Fibroblast of the conjunctiva (primary cell): ENCODE measurements at places on chromosomes 6 and 20.

DNA sequence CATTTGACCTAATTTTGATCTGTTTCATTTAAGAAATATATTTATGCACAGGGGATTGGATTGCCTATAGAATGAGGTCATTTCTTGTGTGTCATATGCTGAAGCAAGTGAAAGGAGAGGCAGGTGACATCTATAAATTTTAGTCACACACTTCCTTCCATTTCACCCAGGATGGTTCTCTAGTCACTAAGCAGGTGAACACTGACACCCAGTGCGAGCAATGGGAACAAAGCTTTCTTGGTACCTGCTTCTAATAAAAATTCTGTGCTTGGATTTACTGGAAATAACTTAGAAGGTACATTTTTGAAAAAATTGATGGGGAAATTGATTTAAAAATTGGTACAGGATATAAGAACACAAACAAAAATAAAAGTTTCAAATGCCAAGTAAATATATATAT is 66.9 kb upstream of the MC3R start:
- DNase-seq = no peak

DNA sequence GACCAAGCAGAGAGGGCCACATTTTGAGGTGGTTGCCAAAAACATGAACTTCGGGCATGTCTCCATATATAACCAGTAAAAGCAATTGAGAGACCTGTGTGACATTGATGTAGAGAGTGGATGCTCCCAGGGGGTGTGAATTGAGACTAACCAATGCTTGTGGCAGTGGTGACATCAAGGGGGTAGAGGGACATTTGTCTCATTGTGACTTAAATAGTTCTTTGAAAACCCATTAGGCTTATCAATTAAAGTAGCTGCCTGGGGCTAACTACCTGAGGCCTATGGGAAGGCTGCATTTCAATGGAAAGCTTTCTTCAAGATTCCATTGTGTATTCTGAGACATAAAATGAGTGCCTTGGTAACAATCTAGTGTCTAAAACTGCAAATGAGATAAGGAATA is 82.1 kb upstream of the FABP7 start:
- no peak for DNase-seq

DNA sequence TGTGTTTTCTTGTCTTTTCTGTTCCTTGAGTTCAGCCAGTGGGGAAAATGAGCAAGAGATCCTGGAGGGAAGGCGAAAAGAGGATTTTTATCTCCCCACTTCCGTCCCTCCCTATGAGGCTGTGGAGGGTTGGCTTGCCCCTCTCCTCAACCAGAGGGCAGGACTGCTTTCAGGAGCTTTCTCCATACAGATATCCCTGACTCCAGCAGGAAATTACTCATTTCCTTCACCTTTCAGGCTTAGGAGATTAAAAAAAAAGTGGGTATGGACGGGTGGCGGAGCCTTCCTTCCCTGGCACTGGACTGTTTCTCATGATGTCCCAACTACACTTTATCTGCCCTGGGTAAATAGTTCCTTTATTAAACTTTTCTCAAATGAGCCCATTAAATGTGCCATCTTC is 241.2 kb downstream of the FRK start:
- DNase-seq = no peak

- no peak for DNase-seq
Observed at GRCh38 chr6:18099511-18099910, 23.0 kb downstream of the NHLRC1 start.

DNA sequence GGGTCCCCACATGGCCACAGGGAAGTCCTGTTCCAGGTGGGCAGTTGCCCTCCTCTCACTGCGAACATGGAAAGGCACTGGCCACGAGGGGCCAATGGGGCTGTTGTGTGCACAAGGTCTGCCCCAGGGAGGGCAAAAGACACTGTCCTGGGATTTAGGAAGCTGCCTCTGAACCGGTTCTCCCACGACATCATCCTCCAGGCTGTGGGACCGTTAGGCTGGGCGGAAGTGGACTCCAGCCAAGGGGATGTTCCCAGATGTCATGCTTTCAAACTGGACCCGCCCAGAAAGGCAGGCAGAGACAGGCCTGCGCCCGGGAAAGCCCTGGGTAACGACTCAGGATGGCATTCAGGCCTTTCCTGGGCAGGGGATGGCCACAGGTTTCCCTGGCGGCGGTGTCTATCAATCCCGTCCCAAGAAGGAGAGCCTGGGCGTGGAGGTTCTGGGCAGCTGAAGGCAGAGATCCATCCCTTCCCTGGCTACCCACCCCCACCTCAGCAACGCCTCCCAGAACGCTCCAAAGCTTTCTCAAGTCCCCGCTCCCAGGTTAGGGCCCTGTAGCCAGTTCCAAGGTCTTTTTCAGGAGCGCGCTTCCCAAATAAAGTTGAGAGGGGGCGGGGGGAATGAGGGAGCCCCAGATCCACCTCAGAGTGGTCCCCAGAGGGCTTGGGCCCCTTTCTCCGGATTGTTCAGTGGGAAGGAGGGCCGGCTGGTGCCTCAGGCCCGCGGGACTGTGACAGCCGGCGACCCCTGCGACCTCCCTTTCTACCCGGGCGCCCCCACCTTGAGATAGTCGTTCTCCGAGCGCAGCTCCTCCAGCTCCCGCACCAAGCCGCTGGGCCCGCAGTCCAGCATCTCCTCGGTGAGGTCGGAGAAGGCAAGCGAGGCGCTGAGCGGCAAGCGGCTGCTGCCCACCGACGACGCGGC is 13.8 kb upstream of the TLDC2 start:
- DNase-seq = peak; percentile 76

DNA sequence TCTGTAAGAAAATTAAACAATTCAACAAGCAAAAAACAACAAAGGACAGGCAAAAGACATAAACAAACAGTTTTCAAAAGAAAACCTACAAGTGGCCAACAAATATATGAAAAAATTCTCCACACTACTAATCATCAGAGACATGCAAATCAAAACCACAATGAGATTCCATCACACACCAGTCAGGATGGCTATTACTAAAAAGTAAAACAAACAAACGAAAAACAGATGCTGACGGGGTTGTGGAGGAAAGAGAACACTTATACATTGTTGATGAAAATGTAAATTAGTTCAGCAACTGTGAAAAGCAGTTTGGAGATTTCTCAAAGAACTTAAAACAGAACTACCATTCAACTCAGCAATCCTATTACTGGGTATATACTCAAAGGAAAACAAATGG is 537.6 kb downstream of the HDGFL1 start:
- DNase-seq = peak; percentile 62

DNA sequence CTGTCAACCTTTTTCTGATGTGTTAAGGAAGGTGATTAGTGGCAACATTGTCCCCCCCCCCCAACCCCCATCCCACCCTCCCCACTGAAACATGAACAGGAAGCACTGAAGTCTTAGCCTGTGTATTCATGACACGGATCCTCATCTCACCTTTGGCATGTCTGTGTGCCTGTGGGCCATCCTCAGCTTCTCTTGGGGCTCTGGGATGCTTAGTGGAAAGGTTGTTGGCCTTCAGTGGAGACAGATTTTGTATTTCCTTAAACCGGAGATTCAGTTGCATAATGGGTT is 93.6 kb downstream of the RREB1 start:
- DNase-seq = no peak

DNA sequence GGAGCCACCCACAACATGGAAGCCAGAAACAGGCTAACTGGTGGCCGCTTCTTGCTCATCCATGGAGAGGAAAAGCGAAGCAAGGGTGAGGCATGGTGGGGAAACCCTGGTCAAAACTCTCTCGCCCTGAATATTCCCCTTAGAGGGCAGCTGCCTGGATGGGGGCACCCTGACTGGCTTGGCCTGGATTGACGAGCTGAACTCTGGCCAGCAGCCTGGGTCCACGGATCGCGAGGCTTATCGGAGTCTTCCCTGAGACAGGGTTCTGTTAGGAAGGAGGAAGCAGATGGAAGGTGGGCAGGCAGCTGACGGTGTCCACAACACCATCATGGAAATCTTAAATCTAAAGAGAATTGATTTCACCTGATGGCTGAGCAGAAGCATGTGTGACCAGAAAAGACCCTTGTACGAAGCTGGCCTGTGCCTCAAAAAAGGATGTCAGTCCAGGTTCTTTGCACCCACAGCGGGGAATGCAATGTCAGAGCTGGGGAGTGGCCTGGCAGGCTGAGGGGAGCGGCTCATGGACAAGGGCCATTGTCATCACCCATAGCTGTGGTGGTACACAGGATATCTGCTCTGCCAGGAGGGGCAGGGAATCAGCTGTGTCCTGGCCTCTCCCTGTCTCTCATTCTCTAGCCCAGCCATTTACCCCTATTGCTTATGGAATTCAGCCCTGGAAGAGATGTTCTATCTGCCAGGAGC is 109.4 kb upstream of the SNX9 start:
- no peak for DNase-seq

DNA sequence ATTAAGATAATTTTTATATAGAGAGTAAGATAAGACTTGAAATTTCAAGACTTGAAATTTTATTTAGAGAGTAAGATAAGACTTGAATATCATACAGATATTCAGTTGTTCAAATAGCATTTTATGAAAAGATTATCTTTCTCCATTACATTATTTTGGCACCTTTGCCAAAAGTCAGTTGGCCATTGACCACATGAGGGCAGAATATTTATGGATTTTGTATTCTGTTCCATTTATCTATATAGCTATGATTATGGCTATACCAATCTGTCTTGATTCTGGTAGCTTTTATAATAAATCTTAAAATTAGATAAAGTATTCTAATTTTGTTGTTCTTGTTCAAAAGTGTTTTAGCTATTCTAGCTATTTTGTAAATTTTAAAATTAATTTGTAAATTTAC is 537.9 kb upstream of the GJE1 start:
- DNase-seq = no peak

GRCh38 chr6:23349521-23350147 is 776.4 kb upstream of the NRSN1 start:
- peak; percentile 70 for DNase-seq

DNA sequence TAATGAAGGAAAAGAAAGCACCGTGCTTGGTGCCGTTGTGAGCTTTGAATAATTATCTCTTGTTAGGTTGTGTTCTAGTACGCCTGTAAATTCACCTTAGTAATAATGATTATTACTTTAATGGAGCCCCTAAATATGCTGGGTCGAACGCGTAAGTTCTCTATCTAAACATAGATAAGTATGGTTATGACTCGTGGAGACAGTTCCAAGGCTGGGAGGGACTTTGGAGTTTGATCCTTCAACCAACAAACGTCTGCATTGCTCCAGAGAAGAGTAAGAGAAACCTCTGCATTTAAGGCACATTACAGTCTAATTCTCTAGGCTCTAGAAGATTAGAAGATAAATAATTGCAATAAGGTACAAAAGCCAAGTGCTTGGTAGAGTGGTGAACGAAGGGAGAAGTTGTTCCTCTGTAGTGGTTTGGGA is 514 bp downstream of the ACOT13 start:
- no peak for DNase-seq

DNA sequence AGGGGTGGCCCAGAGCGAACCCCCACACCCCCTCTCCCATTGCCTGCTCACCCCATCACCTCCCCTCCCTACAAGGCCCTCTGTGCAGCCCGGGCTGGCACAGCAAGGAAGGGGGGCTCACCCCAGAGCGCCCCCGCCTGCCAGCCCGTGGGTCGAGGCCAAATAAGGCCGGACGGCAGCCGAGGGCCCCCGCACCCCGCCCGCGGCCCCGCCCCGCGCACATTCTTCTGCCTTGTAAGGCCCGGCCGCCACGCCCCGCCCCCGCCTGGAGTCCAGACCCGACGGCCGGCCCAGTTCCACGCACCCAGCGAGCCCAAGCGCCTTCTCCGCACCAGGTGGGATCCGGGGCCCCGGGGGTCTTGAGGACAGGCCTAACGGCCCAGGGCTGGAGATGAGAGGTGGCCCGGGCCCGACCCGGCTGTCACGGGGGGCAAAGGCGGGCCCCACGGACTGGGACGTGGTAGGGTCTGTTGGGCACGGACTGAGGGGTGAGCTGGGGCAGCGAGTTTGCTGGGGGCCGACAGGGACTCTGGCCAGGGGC is at the start of gene MYL9:
MYL9 (plus strand) TSS at position 293 of the 541 bp plus-strand sequence. CDS start 3,366 bp downstream, outside the sequence.
- DNase-seq = peak; percentile 59

DNA sequence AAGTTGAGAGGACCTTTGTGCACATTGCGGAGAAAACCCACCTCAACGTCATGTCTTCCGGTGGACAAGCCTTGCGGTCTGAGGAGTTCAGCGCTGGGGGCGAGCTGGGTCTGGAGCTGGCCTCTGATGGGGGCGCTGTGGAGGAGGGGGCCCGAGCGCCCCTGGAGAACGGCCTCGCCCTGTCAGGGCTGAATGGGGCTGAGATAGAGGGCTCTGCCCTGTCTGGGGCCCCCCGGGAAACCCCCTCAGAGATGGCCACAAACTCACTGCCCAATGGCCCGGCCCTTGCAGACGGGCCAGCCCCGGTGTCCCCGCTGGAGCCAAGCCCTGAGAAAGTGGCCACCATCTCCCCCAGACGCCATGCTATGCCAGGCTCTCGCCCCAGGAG is 14.6 kb upstream of the SLC22A7 start:
- no peak for DNase-seq

- no peak for DNase-seq
Observed at GRCh38 chr6:31057426-31058003, 47.2 kb downstream of the MUC22 start.

- peak; percentile 24 for DNase-seq
Observed at GRCh38 chr6:13624871-13625288, 9.7 kb downstream of the NOL7 start.

GRCh38 chr6:111228094-111228493 is 140.8 kb downstream of the SLC16A10 start:
- no peak for DNase-seq

- DNase-seq = no peak
Observed at GRCh38 chr6:73231986-73232391, 6.7 kb upstream of the KHDC1L start.

- DNase-seq = peak; percentile 79
Observed at GRCh38 chr6:56528412-56528841, 114.3 kb downstream of the DST start.

DNA sequence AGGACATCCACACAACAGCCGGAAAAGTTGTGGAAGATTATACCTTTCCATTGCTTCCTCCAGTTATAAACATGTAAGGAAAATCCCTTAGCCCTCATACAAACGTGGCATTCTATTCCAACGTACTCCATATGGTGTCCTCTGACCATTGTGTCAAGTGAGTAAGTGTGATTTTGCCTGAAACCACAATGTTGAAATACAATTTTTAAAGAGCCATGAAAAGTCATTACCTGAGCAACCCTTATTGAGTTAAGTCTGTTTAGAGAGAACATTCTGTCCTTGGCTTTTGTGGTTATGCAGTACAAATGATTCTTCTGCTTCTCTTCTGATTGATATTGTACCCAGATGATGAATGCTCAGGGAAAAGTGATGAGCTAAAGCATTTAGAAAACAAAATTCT is 530.1 kb downstream of the HAO1 start:
- no peak for DNase-seq

DNA sequence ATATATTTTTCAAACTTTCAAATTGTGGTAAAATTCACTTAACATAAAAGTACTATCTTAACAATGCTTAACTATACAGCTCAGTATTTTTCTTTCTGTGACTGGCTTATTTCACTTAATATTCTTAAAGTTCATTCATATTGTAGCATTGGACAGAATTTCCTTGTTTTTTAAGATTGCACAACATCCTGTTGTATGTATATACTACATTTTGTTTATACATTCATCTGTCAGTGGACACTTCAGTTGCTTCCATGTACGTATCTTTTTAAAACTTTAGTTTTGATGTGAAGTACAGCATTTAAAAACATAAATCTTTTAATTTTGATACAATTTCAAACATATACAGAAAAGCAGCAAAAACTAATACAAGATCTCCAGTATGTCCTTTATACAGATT is 220.7 kb downstream of the ZFAND3 start:
- no peak for DNase-seq
